Dermis microvascular lymphatic vessel endothelial cell (primary cell): ENCODE measurements at places on chromosomes 4 and X. TPM values are rescaled to one million over a fixed set of nuclear protein-coding genes. Genes with fewer than 3 reads are reported as not detected.

The NCBP2L gene
- total RNA-seq = not detected in 2 replicates

DNA sequence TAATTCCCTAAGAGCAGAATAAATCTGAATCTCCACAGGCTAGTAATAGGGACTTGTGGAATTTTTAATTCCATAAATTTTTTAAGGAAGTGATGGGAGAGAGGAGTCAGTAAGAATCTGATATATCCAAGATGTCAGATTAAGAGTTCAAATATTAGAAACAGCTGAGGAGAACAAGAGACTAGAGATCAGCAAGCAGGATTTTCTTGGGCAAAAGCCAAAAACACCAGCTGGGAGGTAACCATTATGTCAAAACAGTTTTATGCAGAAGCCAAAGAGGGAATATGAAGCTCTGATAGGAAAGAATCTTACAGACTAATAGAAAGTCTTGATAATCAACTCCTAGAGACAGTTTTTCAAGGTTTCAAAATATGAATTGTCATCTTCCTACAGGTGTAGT lies 72.2 kb upstream of the RBPJ start:
- no peak for DNase-seq

DNA sequence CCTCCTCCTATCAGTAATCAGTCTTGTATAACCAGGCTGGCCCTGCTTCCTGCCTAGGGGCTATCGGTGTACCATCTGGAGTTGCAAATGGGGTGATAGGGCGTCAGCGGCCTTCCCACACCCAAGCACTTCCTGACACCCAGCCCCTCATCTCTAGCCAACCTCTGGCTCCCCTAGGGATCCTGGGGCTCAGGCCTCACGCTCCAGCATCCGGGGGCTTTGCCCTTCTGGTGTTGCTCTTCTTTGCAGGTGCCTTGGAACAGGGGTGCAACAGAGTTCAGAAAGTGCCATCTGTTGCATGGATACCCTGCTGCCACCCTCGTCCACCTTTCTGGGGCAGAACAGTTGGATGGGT lies 4.1 kb downstream of the IL9R start:
- no peak for DNase-seq

DNA sequence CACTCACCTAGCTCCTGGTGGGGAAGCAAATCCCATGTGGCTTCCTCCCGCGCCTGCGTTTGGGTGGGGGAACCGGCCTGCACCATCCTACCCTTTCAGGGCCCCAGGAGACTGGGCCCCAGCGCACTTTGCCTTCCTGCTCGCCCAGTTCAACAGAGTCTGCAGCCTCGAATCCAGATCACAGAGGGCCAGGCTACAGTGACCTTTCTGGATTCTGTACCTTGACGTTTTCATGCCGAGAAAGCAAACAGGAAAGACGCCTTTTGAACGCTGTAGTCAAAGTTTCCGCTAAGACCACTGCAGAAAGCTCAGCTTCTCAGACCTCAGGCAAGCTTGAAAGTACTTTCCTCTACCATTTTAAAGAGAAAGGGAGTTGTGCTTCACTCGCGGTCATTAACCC lies 7.4 kb upstream of the BEND2 start:
- no peak for DNase-seq

The GUCY1A1 gene
- total RNA-seq = 43.2 and 50.6 TPM in 2 replicates

GRCh38 chrX:50963842-50964241 lies 53.3 kb downstream of the BMP15 start:
- DNase-seq = no peak

DNA sequence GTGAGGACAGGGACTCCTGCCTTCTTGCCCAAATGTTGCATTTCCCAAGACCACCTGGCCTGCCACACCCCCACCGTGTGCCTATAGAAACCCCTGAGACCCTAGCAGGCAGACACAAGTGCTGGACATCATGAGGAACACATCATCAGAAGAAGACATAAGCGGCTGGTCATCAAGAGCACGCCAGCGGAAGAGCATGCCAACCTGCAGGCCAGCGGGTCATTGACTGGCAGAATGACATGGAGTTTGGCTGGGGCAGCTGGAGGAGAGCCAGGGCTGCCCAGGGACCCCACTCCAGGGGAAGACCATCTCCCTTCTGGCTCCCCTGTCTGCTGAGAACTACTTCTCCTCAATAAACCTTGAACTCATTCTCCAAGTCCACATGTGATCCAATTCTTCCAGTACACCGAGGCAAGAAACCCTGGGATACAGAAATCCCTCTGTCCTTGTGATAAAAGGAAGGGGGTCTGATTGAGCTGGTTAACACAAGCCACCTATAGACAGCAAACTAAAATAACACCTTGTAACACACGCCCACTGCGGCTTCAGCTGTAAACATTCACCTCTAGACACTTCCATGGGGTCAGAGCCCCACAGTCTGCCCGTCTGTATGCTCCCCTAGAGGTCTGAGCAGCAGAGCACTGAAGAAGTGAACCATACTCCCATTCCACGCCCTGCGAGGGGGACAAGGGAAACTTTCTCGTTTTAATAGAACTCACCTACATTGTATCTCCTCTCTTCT lies 164.8 kb upstream of the EMCN start:
- no peak for DNase-seq
